ENCODE measurements at places on chromosomes 4 and X.

DNA sequence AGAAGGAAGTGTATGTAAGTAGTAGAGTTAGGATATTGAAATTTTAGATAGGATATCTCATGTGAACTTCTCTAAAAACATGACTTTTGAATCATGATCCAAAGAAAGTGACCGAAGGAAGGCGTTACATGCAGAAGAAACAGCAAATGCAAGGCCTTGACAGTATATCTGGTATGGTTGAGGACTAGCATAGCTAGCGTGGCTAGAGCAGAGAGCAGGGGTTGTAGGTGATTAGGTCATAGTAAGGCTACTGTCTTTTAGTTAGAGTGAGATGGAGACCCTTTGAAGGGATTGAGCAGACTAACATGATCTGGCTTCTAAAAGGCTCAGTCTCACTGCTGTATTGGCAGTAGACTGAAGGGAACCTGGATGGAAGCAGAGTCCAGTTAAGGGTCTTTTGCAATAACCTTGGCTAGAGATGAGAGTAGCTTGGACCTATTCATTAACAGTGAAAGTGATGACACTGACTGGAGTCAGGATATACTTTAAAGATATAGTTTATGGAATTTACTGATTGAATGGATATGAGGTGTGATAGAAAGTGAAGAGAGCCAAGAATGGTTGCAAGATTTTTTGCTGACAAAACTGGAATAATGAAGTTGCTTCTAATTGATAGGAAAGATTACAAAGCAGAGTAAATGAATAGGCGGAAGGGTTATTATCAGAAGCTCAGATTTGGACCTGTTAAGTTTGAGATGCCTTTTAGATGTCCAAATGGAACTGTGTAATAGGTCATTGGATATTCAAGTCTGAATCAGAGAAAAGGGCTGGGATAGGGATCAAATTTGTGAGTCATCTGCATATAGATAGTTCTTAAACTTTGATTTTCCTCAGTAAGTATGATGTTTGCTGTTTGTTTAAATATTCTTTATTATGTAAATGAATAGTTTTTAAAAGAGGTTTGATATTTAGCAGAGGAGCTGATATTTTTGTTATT, 59.8 kb downstream of the MRPL1 start:
- DNase-seq = no peak

DNA sequence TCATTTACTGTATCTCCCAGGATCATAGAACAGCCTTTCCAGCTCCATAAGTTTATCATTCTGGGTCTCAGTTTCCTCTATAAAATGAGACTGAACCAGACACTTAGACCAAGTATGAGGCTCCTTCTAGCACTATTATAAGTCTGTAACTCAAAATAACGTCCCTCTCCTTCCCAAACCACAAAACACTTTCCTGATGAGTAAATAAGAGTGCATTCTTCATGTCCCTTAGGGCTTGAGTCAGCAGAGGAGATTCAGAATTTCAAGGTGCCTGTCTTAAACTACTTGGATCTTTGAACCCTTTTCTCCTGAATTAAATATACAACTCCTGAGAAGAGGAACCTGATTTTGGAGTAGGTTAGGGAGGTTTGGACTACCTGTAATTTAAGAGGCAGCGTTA, 62.6 kb downstream of the GLRA2 start:
- DNase-seq = no peak

DNA sequence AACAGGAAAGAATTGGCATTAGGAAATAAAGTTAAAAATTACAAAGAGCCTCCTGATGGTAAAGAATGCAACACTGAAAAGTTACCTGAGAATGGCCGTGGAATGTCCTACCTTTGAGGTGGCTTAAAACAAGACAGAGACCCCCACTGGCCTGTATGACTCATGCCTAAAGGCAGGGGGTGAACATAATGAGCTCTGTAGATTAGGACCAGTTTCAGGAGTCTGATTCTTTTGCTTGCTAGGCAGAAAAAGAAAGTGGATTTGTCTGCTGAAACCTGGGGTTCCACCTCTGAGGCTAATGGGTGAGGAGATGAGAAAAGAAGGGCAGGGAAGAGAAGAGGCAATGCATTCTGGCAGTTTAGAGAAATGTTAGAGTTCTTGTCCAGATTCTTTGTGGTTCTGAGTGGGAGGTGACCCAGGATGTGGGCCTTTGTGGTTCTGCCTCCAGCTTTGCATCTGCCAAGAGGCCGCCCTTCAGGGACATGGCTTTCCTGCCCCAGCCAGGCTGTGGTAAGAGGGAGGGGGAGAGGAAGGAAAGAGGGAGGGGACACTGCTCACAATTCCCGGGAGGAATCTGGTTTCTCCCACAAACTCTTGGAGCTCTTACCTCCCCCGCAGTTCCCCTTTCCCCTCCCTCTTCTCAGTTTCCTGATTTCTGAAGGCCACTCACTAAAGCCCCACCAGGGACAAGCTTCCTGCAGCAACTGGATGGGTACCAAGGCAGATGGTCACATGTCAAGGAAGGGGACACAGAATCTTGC, 109.6 kb downstream of the EFNB1 start:
- no peak for DNase-seq

GRCh38 chr4:56426273-56426672, 9.1 kb downstream of the PPAT start:
- no peak for DNase-seq

DNA sequence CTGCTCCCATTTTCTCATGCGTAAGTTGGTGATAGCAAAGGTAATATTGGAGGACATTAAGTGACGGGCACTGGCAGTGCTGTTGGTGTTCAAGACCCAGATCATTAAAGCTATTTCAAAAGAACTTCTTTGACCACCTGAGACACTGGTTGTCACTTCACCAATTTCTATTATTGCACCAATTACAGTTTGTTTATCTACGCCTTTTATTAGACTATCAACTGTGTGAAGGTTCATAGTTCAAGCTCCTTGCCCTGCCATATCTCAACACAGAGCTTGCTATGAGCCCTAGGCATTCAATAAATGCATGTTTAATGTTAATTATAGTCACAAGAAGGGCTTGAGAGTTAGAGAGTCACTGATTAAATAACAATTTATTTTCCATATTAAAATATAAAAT, 778.7 kb upstream of the HS3ST1 start:
- DNase-seq = no peak

DNA sequence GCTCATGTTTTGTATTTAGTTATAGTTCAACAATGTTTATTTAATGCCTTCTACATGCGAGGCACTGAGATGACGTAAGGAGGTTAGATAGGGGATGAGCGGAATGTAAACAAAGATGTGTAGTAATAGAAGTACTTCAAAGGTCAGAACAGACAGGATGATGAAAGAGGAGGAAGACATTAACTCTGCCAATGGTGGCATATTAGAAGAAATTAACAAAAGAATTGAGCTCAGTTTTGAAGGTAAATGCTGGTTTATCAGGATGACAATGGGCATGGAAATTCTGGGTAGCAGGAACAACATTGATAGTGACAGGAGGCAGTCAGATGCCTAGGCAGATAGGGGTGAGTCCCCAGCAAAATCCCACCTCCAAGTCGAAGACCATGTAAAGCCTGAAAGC, 62.3 kb upstream of the PGRMC2 start:
- no peak for DNase-seq

DNA sequence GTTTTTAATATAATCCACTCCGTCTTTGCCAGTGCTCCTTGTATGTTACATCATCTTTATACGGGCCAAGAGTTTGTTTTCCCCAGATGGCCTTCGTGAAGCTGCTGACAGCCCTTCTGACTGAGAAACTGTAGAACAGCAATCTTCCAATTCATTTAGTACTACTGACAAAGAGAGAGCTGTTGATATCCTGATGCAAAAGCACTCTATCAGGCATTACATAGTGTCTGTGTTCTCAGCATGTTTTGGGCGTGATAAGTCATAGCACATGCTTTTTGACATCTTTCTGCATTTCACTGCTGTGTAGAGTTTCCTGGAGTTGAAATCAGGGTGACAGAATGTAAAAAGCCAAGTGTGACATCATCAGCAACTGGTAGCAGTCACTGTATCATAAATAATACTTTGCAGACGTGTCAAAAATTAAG, 746.3 kb upstream of the FAM241A start:
- no peak for DNase-seq

- no peak for DNase-seq
Observed at GRCh38 chrX:55710701-55711100, 6.8 kb upstream of the RRAGB start.

GRCh38 chr4:122293374-122294365, 85.1 kb upstream of the ADAD1 start:
- DNase-seq = peak; percentile 30

DNA sequence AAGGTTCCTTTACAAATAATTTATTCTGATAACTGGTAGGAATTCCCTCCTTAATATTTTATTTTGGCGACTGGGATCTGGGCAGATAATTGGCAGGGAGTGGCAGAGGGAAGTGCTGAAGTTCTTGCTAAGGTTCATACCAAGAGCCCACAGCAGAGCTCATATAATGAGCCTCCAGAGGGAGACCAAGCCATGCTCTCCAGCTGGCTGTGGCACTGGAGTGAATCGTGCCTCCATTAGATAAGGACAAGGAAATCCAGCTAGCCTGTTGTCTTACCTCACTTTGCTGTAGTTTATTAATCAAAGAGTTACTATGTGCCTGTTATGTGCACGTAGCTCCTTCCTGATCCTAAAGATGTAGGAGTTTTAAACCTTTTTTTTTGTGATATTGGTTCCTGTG, 1.3 kb downstream of the ASB12 start:
- no peak for DNase-seq

- DNase-seq = no peak
Observed at GRCh38 chr4:71202705-71203104, 136.1 kb upstream of the SLC4A4 start.

- no peak for DNase-seq
Observed at GRCh38 chrX:87805829-87806490, 288.4 kb downstream of the KLHL4 start.

GRCh38 chrX:46036508-46036907, 508.7 kb downstream of the ZNF674 start:
- DNase-seq = no peak

GRCh38 chrX:68708503-68709290, 61.2 kb downstream of the STARD8 start:
- no peak for DNase-seq

- no peak for DNase-seq
Observed at GRCh38 chrX:65926095-65927019, 113.5 kb downstream of the VSIG4 start.

DNA sequence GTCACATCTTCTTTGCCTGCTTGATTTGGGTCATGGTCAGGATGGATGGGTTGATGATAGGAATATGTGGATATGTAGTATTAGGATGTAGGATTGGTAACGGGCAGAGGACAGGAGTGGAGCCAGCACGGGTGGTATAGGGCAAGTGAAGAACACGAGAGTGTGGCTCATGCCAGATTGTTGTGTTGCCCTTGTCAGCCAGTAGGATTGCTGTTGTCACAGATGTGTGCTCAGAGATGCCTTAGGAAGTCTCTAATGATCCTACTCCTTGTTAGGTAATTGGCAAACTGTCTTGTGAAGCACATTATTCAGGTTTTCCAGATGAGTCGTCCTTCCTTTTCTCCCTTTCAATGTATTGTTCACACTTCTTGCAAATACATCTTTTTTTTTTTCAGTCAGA, 5.5 kb downstream of the ATP10D start:
- DNase-seq = no peak

- no peak for DNase-seq
Observed at GRCh38 chrX:39581411-39581810, 516.3 kb downstream of the BCOR start.

GRCh38 chrX:65476564-65476963, 58.0 kb downstream of the LAS1L start:
- DNase-seq = no peak

GRCh38 chrX:698206-698605, 67.6 kb downstream of the SHOX start:
- no peak for DNase-seq

DNA sequence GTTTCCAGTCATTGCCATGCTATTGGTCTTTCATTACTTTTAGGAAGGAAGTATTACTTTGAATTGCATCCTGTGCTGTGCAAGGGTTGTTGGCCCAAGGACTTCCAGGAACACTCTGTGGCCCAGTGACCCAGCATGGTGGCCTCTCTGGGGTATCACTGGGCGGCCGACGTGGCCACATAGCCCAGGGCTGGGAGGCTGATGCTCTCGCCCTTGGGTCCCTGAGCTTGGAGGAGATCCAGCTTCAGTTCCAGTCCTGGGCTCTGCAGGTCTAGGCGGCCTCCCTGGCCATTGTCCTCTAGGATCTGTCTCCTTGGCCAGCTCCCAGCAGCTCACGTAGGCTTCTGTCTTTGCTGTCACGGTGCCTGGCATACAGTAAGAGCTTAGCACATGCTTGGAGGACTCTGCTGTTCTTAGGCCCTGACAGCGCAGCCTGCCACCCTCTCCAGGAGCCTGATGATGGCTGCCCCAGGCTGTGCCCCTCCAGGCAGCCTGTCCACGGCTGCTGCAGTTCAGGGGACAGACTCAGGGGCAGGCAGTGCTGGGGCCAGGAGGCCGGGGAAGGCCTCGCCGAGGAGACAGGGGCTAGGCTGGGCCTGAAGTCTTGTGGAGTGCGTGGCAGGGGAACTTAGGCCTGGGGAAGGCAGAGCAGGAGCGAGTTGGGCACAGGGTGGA, 42.2 kb downstream of the SORCS2 start:
- no peak for DNase-seq

- no peak for DNase-seq
Observed at GRCh38 chrX:17185431-17185830, 189.6 kb upstream of the NHS start.

DNA sequence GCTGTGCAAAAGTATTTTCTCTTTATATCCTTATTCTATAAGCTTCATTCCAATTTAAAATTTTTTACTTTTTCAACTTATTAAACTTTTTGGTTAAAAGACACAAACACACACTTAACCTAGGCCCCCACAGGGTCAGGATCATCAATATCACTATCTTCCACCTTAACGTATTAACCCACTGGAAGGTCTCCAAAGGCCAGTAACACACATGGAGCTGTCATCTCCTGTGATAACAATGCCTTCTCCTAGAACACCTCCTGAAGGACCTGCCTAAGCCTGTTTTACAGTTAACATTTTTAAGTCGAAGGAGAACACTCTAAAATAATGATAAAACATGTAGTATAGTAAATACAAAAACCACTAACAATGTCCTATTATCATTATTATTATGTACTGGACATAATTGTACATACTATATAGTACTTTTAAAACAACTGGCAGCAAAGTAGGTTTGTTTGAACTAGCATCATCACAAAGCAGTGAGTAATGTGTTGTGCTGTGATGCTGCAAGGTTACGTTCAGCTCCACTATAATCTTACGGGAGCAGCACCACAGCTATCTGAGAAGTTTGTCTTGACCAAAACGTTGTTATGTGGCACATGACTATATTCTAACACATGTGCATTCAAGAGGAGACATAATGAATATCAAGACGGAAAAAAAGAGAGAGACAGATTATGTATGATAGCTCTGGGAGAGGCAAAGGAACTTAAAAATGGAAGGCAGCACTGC, 33.7 kb downstream of the DHX15 start:
- DNase-seq = no peak

DNA sequence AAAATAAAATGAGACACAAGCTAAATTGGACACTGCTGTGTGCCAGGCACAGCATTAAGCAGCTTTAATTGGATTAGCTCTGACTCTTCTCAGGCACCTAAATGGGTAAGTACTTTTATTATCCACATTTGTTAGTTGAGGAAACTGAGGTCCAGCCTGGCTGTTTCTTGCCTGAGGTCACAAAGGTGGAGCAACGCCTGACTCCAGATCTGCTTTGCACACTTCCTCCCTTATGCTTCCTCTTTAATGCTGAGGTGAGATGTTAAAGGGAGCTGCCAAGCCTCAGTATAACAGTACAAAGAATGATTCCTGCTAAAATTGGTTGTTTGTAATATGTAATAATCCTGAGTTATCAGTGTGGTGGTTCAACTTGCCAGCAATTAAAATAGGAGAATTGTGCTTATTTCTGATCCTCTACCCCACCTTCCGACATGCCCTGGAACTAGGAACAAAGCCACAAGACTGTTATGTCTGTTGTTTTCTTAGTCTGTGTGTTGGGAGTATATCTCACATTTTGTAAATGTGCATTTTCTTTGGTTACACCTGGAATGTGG, 74.4 kb downstream of the AFF1 start:
- no peak for DNase-seq

All from thyroid gland (tissue), 4 donors.